NCI-H748 treated with DMSO at 0.1 percent for 48 hours (cell line): ENCODE measurements at places on chromosomes 6 and 20.
A peak's percentile ranks its signal among the peaks of the same experiment; 100 is the strongest.

GRCh38 chr6:103750603-103751002 is 1109.1 kb downstream of the HACE1 start:
- no peak for DNase-seq

GRCh38 chr6:6826095-6826901 is 237.8 kb downstream of the LY86 start:
- no peak for DNase-seq

- no peak for DNase-seq
These were observed 270.1 kb upstream of the PRND start for GRCh38 chr20:4451487-4452081.

- DNase-seq: no peak
These were observed 6.3 kb upstream of the PPP1R16B start for GRCh38 chr20:38799203-38799602.

DNA sequence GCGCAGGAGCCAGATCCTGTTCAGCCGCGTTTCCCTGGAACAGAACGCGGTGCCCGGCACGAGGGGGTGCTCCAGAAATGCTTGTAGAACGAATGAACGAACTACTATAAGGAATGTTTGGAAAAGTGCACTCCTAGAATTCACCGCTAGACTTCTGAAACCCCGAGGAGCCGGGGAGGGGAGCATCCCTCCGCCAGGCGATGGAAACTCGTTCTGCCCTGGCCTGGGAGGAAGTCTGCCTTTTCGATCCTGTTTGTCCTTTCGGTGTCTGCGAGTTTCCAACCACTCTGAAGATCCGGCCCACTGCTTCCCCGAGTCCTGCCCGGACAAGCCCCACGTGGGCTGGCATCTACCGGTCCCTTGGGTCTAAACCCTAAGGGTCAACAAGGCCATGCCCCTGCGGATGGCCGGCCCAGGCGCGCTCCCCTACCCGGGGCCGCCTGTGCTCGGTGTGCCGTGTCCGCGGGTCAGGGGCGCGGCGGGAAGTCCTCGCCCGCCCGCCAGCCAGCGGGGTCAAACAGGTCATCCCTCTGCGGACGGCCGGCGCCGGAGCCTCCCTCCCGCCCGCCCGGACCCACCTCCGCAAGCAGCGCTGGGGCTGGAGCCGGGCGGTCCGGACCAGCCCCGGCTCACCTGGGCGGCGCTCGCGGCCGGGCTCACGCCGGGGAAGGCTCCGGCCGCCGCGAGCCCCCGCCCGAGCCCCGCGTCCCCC is 526 bp downstream of the SULF2 start:
- DNase-seq: no peak

DNA sequence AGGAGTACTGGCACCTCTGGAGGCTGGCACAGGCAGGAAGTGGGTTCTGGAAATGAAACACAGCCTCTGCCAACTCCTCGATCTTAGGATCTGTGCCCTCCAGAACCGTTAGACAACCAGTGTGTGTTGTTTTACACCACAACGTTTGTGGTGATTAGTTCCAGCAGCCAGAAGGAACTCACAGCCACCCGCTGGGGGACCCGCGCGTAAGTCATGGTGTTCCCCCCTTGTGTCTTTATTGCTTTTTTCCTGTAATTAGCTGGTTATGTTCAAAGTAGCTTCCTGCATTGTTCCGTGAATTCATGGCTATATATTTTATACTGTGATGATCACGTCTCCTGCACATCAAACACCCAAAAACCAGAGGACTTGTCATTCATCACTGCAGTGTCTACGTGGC is 117.4 kb downstream of the RNASET2 start:
- no peak for DNase-seq

DNA sequence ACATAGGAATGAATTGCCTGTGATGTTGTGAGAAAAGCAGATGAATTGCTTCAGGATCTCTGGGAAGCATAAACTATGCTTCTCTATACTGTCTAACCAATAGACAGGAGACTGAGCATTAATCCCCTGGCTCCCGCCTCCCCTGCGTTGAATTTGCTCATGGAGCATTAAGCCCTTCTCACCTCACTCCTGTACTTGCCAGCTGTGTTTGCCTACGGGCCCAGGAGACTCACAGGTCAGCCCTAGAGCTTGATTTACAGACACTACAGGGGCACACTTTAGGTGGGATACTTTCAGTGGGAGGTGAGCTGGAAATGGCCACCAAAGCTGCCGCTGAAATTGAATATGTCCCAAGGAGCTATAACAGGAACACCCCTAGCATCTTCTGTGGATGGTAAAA is 418.7 kb downstream of the CBLN4 start:
- DNase-seq: no peak

GRCh38 chr6:27214126-27214601 is 33.3 kb upstream of the PRSS16 start:
- DNase-seq: no peak

DNA sequence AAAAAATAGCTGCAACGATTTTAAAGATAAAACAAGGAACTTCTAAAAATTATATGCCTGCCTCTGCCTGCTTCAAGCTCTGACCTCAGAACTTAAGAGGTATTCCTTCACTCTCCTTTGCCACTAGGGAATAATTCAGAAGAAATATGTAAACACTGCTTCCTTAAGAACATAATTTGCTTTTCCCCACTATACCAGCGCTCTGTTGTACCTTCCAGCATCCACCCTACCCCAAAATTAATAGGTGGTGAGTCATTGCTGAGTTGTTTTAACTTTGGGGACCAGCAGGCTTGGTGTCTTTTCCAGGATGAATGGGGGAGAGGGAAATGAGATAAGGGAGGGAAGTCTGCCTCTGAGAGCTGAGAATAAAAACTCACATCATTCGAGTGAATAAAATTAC is 107.7 kb upstream of the ATXN1 start:
- DNase-seq: no peak

GRCh38 chr6:138044972-138045371 is 62.2 kb downstream of the PERP start:
- no peak for DNase-seq

DNA sequence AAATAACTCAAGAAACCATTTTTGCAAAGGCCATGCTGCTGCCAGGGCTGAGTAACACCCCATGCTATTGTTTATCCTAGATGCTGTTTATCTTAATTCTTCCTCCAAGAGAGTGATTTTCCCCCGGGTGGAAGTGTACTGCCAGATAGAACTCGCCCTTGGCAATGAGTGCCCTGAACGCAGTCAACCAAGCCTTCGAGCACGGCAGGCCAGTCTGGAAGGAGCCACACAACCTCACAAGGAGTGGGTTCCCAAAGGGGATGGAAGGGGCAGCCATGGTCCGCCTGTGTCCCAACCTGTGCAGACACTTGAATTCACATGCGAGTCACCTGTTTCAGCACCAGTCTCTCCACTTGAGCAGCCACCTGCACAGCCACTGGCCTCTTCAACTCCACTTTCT is 31.9 kb downstream of the PNPLA1 start:
- no peak for DNase-seq

DNA sequence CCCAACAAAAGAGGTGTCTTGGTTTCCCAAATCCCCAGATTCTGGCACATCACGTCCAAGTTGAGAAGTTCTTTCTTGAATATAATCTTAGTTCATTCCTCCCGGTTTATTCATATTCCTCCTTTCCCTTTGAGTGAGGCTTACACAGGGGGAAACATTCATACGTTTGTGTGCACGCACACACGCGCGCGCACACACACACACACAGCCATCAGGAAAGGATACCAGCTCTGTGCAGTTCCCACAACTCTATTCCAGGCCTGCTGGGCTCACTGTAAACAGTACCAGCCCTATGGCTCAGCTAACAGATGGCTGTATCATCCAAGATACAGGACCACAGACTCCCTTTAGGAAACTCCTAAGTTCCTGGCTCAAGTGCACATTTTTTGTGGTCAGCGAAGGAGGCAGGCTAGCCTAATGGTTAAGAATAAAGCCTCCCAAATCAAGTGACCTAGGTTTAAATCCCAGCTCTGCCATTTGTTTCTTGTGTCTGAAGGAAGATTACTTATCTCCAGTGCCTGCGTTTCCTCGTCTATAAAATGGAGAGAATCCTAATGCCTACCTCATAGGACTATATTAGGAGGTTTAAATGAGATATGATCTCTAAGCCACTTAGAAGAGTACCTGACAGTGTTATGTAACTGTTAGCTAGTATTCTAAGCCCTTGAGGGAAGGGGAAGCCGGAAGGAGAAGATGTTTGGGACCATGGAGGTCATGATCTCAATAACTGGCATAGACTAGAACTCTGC is 3.7 kb upstream of the TAF8 start:
- DNase-seq: no peak

GRCh38 chr20:33977535-33977934 is 16.2 kb upstream of the RALY start:
- no peak for DNase-seq

GRCh38 chr6:96899019-96899418 is 1.3 kb upstream of the NDUFAF4 start:
- peak; percentile 62 for DNase-seq

DNA sequence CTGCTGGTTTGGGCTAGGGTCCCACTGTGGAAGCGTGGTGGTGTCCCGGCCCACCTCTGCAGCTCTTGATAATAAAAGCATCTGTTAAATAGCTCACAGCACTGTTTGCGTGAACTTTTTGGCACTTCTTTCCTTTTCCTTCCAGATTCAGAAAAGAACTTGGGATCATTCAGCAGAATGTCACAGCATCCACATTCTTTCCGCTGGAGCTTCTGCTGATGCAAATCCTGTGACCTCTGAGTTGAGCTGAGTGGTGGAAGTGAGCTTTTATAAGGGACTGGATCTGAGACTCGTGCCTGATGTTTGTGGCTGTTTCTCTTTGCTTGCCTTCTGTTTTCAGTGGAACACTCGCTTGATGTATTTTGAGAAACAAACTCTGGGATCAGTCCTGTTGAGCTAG is 3.9 kb downstream of the OSBPL2 start:
- DNase-seq: no peak

DNA sequence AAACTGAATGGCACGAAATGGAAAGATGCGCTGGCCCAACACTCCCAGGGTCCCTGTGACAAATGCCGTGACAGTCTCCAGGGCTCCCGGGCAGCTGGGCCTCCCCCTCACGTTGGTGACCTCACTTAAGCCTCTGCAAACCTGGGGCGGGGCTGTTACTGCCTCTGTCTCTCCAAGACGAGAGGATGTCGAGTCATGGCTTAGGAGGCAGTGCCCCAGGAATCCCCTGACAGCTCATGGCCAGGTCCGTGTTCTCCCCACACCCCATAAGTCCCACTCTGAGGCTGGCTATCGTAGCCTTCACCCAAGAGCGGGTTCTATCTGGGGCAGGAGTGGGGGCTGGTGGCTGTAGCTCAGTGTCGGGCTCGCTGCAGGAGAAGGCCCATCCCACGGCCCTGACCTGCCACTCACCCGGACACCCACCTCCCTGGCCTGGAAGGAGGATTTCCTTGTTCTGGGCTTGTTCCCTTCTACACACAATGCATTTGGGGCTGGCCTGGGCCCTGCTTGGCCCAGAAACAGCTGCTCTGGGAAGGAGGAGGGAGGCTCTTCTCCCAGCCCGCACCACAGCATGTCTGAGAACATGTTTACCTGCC is 5.6 kb upstream of the RPS21 start:
- no peak for DNase-seq

- peak; percentile 67 for DNase-seq
These were observed 22.2 kb downstream of the RWDD2A start for GRCh38 chr6:83215131-83216047.

- no peak for DNase-seq
These were observed 12.5 kb downstream of the PRDM1 start for GRCh38 chr6:106098383-106099234.

DNA sequence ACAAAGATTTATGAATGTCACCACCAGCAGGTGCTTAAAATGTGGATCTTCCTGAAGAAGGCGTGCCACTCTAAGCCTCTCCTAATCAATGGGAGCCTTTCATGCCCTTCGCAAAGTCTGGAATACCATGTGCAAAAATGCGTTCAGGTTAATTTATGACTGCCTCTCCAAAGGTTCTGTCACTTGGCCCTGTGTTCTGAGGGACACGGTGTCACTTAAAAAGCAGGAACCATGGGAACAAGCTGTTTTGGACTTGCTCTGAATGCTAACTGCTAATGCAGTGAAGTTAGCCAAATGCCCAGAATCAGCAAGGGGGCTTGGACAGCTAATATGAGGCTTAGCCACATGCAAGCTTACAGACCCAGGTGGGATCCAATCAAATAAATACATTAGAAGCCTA is 250.3 kb downstream of the TSHZ2 start:
- DNase-seq: no peak
